ENCODE measurements at places on chromosomes 16 and 17. TPM values are rescaled to one million over a fixed set of nuclear protein-coding genes. Genes with fewer than 3 reads are reported as not detected.

Gene FOXN1
- total RNA-seq, result not detected

Gene TP53
- total RNA-seq, result 129 TPM

Gene NOG
- total RNA-seq, result 9.2 TPM

Gene CHST4
- total RNA-seq, result 1.1 TPM

Gene SLFN11
- 45.0 TPM for total RNA-seq

Gene ACD
- 34.9 TPM for total RNA-seq

Gene CCDC40
- total RNA-seq, result 18.0 TPM

Gene PRRT2
- 9.7 TPM for total RNA-seq

Gene RTN4RL1
- total RNA-seq, result 0.80 TPM

Gene RPH3AL
- 2.2 TPM for total RNA-seq

Gene NGFR
- 1.6 TPM for total RNA-seq

Gene EPN3
- total RNA-seq, result 0.92 TPM

Gene HS3ST3A1
- total RNA-seq, result 0.31 TPM

Gene CSF3
- not detected for total RNA-seq

Gene MMP2
- total RNA-seq, result 311 TPM

Gene CCR7
- 0.44 TPM for total RNA-seq

Gene EIF3CL
- total RNA-seq, result 64.2 TPM

Gene CDH3
- 16.7 TPM for total RNA-seq

Gene KRTAP9-9
- not detected for total RNA-seq

Gene IRF8
- total RNA-seq, result 0.62 TPM

Gene RNF222
- total RNA-seq, result not detected

Data from Panc1 (cell line).